ENCODE measurements at places on chromosomes 4 and X. TPM values are rescaled to one million over a fixed set of nuclear protein-coding genes. Genes with fewer than 3 reads are reported as not detected.

Gene RAB33A
- 0.11 TPM for total RNA-seq

Gene ARMCX1
- total RNA-seq = 0.47 TPM

Gene TCEAL9
- 90.5 TPM for total RNA-seq

Gene NUDT11
- 3.0 TPM for total RNA-seq

Gene HS3ST1
- 0.35 TPM for total RNA-seq

Gene NPY2R
- total RNA-seq = not detected

Gene TMEM150C
- 1.2 TPM for total RNA-seq

Gene GAGE12H
- not detected for total RNA-seq

Gene MAPK10
- 0.29 TPM for total RNA-seq

Gene MAGEC2
- not detected for total RNA-seq

Gene EDA
- total RNA-seq = 0.54 TPM

Gene PLAC8
- 0.94 TPM for total RNA-seq

Gene SPANXN3
- total RNA-seq = not detected

Gene KLB
- total RNA-seq = 0.16 TPM

Gene HOPX
- not detected for total RNA-seq

Gene TBC1D25
- total RNA-seq = 11.4 TPM

Gene NEUROG2
- not detected for total RNA-seq

Gene STBD1
- 13.8 TPM for total RNA-seq

Gene HTRA3
- 19.4 TPM for total RNA-seq

Gene JADE1
- 27.4 TPM for total RNA-seq

Gene SSX4B
- total RNA-seq = not detected

Gene GLRA3
- 0.05 TPM for total RNA-seq

Gene LEF1
- not detected for total RNA-seq

Gene MGAT4D
- not detected for total RNA-seq

Gene ARHGEF6
- total RNA-seq = 0.14 TPM

Gene BMPR1B
- 6.0 TPM for total RNA-seq

Gene TCEANC
- 1.3 TPM for total RNA-seq

Gene SYNPO2
- 1.3 TPM for total RNA-seq

Gene UGT2A1
- total RNA-seq = not detected

Gene NCAPG
- total RNA-seq = 32.3 TPM

Gene PRR32
- not detected for total RNA-seq

Gene TRPC3
- 0.11 TPM for total RNA-seq

Gene CLCN4
- 4.0 TPM for total RNA-seq

Gene DUSP21
- total RNA-seq = not detected

Gene TAF7L
- 0.05 TPM for total RNA-seq

Gene ASMTL
- total RNA-seq = 19.5 TPM

Gene ELOVL6
- 19.5 TPM for total RNA-seq

Gene CT47B1
- not detected for total RNA-seq

Gene FHIP1A
- total RNA-seq = 0.06 TPM

Gene NHSL2
- total RNA-seq = 0.53 TPM

Gene F8A2
- total RNA-seq = not detected

All from A549 treated with dexamethasone at 1 μM for 4 hours (cell line).